ENCODE measurements at places on chromosomes 5 and 9.

GRCh38 chr9:120191141-120191540 is 388.8 kb downstream of the CDK5RAP2 start:
- no peak for DNase-seq

- no peak for DNase-seq
Observed at GRCh38 chr9:121281614-121282276, 13.8 kb downstream of the GSN start.

DNA sequence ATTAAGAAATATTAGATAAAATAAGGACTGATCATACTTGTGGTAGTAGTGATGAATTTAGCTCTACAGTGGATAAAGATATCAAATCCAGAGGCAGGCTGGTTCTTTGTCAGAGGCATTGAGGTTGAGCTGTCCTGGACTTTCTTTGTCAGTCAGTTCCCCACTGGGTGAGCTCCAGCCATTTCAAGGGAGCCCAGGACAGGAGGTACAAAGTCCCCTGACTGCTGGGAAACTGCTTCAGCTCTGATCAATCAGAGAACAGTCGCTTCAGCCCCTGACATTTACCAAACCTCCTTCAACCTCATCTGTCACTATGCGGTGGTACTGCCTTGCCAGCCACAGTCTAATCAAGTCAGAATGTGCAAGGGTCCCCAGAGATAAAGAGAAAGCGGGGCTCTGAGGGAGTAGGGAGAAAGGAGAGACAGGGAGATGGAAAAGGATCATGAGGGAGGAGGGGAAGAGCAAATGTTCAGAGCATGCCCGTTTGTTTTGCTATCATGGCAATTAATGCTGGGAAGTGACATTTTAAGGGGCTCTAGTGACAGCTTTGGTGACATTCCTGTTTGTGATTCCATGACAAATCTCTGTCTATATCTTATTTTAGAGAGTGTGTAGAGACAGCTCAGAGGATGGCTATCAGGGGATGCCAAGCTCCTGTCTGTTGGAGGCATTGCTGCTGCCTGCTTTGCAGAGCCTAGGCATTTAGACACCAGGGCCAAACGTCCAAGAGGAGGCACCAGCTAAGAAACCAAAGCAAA is 223.2 kb downstream of the ASTN2 start:
- DNase-seq, result no peak

- DNase-seq, result no peak
Observed at GRCh38 chr9:1535051-1535450, 480.1 kb upstream of the SMARCA2 start.

DNA sequence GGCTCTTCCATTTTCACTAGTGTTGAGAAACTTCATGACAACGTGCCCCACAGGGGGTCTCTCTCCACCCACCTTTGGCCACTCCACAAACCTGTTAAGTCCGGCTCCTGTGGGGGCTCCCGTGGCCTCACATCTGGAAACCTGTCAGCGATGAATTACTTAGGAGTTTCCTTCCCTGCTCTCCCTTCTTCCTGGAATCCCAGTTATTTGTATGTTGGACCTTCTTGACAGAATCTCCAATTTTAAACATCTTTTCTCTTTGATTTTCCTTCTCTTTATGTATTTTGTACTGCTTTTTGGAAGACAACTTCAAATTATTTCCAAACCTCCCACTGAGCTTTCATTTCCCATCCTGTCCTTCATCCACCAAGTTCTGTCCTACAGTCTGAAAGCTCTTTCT is 55.1 kb upstream of the NRARP start:
- DNase-seq, result no peak

GRCh38 chr5:81209869-81210493 is 23.1 kb upstream of the CKMT2 start:
- DNase-seq, result no peak

DNA sequence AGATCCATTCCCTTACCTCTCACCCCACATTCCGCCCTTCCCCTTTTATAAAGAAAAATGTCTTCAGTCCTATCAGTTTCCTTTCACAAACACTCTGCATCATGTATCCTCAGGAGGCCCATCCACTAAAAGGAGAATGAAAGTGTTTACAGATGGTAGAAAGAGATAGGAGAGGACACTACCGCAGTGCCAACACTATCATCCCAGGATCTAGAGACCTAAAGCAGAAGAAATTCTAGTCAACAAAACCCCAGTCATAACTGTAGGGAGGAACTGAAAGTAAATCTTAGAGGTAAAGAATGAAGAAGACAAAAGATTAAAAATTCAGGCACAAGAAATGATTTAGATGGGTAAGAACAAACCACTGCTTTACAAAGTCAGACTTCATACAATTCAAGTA is 114.1 kb downstream of the MLLT3 start:
- peak; percentile 45 for DNase-seq

DNA sequence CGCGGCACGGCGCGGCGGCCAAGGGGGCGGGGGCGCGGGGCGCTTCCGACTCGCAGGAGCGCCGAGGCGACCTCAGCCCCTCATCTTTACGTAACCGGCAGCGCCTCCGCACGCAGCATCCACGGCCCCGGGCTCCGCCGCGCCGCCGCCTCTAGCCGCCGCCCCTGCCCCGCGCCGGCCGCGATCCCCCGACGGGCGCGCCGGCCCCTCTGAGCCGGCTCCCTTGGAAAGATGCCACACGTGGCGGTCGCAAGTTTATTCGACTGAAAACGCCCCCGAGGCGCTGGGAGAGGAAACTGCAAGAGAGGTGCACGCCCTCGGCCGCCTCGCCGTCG is 1.0 kb downstream of the KLF9 start:
- DNase-seq, result peak; percentile 52

DNA sequence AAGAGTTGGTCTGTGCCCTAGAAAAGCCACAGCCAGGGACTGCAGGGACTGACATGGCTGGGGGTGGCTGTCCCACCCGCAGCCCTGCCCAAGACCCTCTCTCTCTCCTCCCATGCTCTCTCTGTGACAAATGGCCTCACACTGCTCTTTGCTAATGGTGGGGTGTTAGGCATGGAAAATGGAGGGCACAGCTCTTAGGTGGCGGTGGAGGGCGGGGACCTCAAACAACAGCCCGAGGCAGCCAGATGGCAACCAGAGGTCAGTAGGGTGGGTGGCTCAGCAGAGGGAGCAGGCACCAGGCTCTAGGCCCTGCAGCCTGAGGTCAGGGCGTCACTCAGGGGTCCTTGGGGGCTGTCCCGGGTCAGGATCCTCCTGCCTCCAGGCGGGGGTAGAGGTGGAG is 73.9 kb upstream of the DAB2IP start:
- no peak for DNase-seq

- no peak for DNase-seq
Observed at GRCh38 chr5:78005021-78005785, 229.1 kb upstream of the TBCA start.

GRCh38 chr5:125298258-125298657 is 551.8 kb upstream of the ZNF608 start:
- DNase-seq, result no peak

DNA sequence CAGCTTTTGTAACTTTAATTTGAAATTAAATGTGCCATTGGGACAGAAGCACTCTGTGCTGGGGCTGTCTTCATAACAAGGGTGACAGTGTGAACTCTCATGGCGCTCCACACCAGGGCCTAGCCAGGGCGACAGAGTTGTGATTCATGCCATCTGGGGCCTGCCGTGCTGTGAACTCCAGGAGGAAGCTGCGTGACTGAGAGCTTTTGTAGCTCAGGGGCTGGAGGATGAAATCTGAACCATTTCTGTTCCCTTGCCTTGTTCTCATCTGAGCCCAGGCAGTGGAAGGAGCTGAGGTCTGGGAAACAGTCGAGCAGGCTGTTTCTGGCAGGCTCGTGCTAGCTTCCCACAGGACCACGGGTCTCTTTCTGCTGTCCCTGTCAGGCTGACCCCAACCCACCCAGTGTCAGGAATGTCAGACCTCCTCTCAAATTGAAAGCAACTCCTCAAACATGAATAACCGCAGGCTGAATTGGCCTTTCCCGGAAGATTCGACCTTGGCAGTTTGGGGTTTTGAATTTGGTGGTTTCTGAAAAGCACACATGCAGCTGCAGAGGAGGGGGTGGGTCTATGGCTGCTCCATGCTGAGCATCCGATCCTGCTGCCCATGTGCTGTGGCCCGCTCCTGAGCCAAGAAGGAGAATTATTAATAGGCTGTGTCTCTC is 69.2 kb upstream of the RPS23 start:
- DNase-seq, result no peak

GRCh38 chr9:104903609-104904008 is 24.3 kb downstream of the ABCA1 start:
- no peak for DNase-seq
